ENCODE measurements at places on chromosomes 3 and 15.

DNA sequence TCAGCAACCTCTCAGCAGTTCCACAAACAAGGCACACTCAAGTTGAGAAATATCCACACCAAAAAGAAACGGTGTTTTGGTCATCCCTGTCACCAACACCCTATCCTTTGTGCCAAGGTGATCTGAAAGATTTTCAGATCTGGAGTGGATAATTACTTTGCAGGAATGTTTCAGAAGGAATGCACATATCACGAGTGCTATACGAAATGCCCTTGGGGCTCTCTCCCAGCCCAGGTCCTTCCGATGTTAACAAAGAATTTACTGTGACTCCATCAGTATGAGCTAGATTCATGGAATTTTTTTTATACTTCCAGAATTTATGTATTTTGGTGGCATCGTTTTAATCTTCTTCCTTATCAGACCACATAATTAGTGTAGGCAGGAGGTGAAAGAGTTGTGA is 105.0 kb downstream of the GRM7 start:
- H3K4me1 ChIP-seq, result peaks cover 6% of the 10 kb centered on the region
- H3K27me3 ChIP-seq, result no peaks in the 10 kb centered on the region
- no peak overlapping the region for H3K27ac ChIP-seq
- H3K4me3 ChIP-seq, result no peak overlapping the region

- no peak for DNase-seq
- H3K4me1 ChIP-seq, result peaks cover 5% of the 10 kb centered on the region
- H3K27ac ChIP-seq, result no peak overlapping the region
- peaks cover 2% of the 10 kb centered on the region for H3K36me3 ChIP-seq
- H3K27me3 ChIP-seq, result no peaks in the 10 kb centered on the region
These were observed 777.9 kb upstream of the ARRDC4 start for GRCh38 chr15:97182581-97182980.

DNA sequence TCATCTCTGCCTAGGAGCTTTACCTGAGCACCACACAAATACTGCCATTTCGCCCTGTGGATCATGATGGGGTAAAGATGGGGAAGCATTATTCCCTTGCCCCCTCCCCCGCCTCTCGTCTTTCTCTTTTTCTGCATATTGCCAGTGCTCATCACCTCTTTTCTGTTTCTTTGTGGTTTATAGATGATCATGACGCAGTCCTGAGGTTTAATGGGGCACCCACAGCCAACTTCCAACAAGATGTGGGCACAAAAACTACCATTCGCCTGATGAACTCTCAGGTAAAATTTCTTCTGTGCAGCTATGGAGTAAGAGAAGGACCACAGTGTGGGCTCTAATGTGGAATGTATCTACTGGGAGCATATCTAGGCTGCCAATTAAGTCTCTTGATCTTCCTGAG is 88.2 kb downstream of the RPL39L start:
- H3K27me3 ChIP-seq, result no peaks in the 10 kb centered on the region
- no peaks in the 10 kb centered on the region for H3K4me1 ChIP-seq
- H3K27ac ChIP-seq, result no peak overlapping the region
- H3K4me3 ChIP-seq, result no peak overlapping the region
- DNase-seq, result no peak

GRCh38 chr3:148083526-148084182 is 614.0 kb upstream of the AGTR1 start:
- H3K27ac ChIP-seq, result no peak overlapping the region
- H3K4me1 ChIP-seq, result peaks cover 39% of the 10 kb centered on the region
- no peaks in the 10 kb centered on the region for H3K36me3 ChIP-seq
- H3K27me3 ChIP-seq, result no peaks in the 10 kb centered on the region

DNA sequence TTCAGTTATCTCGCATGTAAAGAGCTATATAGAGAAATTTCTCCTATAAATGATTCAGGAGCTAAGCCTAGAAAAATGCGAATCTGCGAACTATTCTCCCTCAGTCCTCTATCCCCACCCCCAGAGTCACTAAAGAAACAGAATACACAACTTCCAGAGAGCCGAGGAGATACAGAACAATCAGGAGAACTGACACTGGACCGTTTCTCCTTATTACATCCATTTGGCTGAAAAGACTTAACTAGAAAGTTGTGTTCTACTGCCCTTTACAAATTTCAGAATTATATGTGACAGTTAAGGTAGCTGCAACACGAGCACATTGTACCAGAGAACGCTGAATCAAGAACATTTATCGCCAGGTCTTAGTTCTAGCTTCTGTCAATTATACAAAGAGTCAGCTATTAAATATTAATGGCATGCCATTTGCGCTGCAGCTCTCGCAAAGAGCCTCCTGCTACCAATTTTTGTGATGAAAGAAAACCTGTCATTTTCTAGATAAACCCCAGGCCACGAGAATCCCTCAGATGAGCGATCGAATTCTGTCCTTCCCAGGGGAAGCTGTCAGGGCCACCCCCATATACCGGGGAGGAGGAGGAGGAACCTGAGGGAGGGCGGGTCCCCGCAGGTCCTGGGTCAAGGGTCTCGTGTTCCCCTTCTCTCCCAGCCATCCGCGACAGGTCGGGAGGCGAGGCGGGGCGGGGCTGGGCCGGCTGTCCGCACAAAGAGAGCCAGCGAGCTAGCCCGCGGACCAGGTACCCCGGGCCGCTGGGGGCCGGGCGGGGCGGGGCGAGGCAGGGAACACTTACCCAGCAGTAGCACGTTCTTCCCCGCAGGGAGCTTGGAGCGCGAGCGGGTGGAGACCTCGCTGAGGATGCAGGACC is 878 bp downstream of the DYNC1LI1 start:
- peaks cover 35% of the 10 kb centered on the region for H3K4me1 ChIP-seq
- H3K36me3 ChIP-seq, result peaks cover 3% of the 10 kb centered on the region
- H3K27ac ChIP-seq, result peak overlapping the region; percentile 90
- H3K27me3 ChIP-seq, result no peaks in the 10 kb centered on the region

GRCh38 chr3:5002174-5002870 is 23.1 kb downstream of the BHLHE40 start:
- no peaks in the 10 kb centered on the region for H3K36me3 ChIP-seq
- no peak for DNase-seq
- H3K4me3 ChIP-seq, result no peak overlapping the region
- peak overlapping the region; percentile 19 for H3K27ac ChIP-seq
- no peaks in the 10 kb centered on the region for H3K27me3 ChIP-seq

DNA sequence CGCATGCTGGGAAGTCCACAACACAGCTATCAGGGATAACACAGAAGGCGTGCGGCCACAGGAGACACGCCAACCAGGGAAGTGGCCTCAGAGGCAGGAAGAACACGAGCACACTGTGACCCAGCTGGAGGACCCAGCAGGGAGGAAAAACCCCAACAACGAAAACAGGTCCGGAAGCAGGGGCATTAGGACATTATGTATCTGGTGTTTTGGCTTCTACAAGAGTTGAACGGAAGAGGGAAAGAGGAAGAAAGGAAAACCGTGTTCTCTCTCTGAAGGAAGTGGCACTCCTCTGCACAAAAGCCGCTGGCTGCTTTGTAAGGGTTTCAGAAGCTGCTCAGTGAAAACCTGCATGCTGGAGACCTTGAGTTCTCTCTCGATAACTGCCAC is 61.8 kb downstream of the HACD2 start:
- peaks cover 6% of the 10 kb centered on the region for H3K4me1 ChIP-seq
- no peak overlapping the region for H3K27ac ChIP-seq
- H3K27me3 ChIP-seq, result no peaks in the 10 kb centered on the region
- H3K36me3 ChIP-seq, result peaks cover 3% of the 10 kb centered on the region

- peaks cover 31% of the 10 kb centered on the region for H3K4me1 ChIP-seq
- DNase-seq, result no peak
- no peak overlapping the region for H3K27ac ChIP-seq
These were observed 517.8 kb downstream of the FOXP1 start for GRCh38 chr3:71065764-71066013.

DNA sequence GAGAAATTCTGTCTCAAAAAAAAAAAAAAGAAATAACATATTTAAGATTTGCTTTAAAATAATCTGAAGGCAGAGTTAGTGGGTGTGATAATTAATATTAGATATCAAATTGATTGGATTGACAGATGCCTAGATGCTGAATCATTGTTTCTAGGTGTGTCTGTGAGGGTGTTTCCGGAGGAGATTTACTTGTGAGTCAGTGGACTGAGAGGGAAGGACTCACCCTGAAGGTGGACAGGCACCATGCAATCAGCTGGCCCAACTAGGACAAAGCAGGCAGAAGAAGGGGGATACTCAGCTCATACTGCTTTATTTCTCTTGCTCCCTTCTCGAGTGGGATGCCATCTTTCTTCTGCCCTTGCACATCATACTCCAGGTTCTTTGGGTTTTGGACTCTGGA is 16.7 kb upstream of the RPL24 start:
- H3K27ac ChIP-seq, result no peak overlapping the region
- no peaks in the 10 kb centered on the region for H3K36me3 ChIP-seq
- peaks cover 3% of the 10 kb centered on the region for H3K27me3 ChIP-seq
- no peak for DNase-seq
- no peak overlapping the region for H3K4me3 ChIP-seq

- H3K4me1 ChIP-seq, result no peaks in the 10 kb centered on the region
- H3K27me3 ChIP-seq, result peaks cover 3% of the 10 kb centered on the region
- no peaks in the 10 kb centered on the region for H3K36me3 ChIP-seq
- no peak overlapping the region for H3K27ac ChIP-seq
These were observed 13.4 kb upstream of the GHSR start for GRCh38 chr3:172461530-172462138.

GRCh38 chr3:124907957-124908356 is 20.8 kb upstream of the ITGB5 start:
- H3K27me3 ChIP-seq, result peaks cover 15% of the 10 kb centered on the region
- peaks cover 8% of the 10 kb centered on the region for H3K4me1 ChIP-seq
- no peaks in the 10 kb centered on the region for H3K36me3 ChIP-seq
- H3K4me3 ChIP-seq, result no peak overlapping the region

- no peaks in the 10 kb centered on the region for H3K36me3 ChIP-seq
- H3K4me1 ChIP-seq, result no peaks in the 10 kb centered on the region
- no peak for DNase-seq
- H3K27ac ChIP-seq, result no peak overlapping the region
- H3K27me3 ChIP-seq, result peaks cover 5% of the 10 kb centered on the region
These were observed 582 bp downstream of the GOLGA6L2 start for GRCh38 chr15:23446215-23447106.

DNA sequence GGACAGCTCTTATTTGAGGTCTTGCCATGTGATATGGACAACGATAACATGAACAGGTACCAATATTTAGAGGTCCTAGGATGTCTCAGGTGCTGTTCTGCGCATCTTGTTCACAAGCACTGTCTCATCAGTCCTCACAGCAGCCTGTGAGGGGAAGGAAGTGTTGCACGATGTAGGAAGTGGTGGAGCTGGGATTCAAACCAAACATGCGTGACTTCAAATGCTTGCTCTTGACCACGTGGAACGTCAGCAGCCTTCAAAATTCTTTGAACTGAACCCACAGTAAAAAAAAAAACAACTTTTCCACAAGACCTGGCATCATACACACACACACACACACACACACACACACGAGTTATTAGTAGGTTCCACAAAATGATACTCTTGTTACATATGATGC is 153.4 kb upstream of the SMAD3 start:
- H3K36me3 ChIP-seq, result no peaks in the 10 kb centered on the region
- peaks cover 21% of the 10 kb centered on the region for H3K4me1 ChIP-seq
- DNase-seq, result no peak
- H3K27ac ChIP-seq, result no peak overlapping the region
- H3K27me3 ChIP-seq, result peaks cover 6% of the 10 kb centered on the region
- H3K4me3 ChIP-seq, result no peak overlapping the region

GRCh38 chr15:44219073-44219472 is 24.0 kb upstream of the FRMD5 start:
- H3K27me3 ChIP-seq, result no peaks in the 10 kb centered on the region
- H3K36me3 ChIP-seq, result no peaks in the 10 kb centered on the region
- DNase-seq, result no peak
- no peak overlapping the region for H3K27ac ChIP-seq
- H3K4me1 ChIP-seq, result peaks cover 9% of the 10 kb centered on the region

DNA sequence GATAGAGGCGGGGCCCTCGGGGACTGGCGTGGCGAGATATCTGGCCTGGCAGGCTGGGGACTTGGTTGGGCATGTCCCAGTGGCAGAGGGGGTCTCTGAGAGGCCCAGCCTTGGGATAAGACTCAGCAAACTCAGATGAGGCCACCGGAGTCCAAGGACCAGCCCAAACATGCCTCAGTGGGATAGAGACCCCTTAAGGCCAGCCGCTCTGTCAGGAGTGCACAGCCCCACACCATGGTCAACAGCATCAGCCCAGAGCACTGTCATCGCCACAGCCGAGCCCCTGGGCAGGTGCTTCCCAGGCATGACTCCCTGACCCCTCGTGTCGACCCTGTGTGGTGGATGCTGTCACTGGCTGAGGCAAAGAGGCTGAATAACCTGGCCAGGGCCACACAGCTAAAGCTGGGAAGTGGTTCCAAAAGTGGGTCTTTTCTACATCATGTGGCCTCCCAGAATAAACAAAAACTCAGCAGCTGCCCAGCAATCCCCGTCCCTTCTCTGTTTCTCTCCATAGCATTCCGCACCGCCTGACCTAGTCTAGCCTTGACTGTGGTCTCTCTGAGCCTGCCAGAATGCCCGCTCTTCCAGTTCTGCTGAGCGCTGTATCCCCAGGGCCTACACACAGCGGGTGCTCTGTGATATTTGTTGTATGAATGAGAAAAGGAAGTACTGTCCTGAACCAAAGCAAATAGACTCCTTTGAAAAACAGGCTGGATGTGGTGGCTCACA is 15.1 kb downstream of the CTSH start:
- no peak overlapping the region for H3K4me3 ChIP-seq
- H3K4me1 ChIP-seq, result no peaks in the 10 kb centered on the region
- H3K36me3 ChIP-seq, result peaks cover 3% of the 10 kb centered on the region
- no peak for DNase-seq

DNA sequence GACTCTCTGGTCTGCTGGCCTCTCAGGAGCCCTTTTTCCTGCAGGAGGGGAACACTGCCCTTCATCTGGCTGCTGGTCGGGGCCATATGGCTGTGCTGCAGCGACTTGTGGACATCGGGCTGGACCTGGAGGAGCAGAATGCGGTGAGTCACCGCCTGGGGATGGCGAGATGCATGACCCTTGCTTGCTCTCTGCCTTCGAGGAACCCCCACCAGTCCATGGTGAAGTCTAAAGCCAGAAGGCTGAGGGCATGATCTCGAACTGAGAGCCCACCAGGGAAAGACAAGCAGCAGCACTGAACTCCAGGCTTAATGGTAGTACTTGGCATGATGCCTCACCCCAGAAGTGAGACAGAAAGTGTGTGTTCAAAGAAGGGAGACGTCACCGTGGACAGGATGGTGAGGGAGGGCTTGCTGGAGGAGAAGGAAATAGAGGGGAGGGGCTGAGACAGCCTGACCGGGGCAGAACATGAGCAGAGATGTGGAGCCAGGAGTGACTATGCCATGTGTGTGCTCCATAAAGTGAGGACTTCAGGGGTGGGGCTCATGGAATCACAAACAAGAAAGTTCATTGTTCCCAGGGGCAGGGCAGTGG is 19.2 kb downstream of the ANKDD1A start:
- H3K36me3 ChIP-seq, result no peaks in the 10 kb centered on the region
- DNase-seq, result no peak
- H3K27me3 ChIP-seq, result no peaks in the 10 kb centered on the region
- H3K27ac ChIP-seq, result peak overlapping the region; percentile 86

DNA sequence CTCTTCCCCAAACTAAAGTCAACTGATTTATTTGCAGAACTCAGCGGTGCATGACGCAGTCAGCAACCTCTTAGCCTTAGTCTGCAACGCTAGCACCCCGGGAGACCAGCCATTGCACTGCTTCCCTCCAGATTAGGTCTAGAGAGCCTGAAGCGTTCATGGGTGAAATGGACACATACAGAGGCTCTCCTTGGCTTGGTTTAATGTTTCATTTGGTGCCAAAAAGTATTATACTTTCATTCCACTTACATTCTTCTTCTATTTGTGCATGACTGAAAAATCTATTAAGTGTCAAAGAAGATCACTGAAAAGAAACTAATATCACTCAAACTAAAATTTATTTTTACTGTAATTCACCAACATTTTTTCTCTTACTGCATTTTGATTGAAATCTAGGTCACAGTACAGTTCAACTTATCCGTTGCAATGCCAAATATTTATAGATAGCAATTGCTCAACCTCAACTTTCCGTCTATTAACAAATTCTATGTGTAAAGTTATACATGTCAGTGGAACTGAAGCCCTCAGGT is 116.2 kb downstream of the ROBO1 start:
- H3K27me3 ChIP-seq, result no peaks in the 10 kb centered on the region
- DNase-seq, result no peak
- peaks cover 4% of the 10 kb centered on the region for H3K4me1 ChIP-seq

Data from neural crest cell (in vitro differentiated cells).